ENCODE measurements at places on chromosomes 7 and 10.

DNA sequence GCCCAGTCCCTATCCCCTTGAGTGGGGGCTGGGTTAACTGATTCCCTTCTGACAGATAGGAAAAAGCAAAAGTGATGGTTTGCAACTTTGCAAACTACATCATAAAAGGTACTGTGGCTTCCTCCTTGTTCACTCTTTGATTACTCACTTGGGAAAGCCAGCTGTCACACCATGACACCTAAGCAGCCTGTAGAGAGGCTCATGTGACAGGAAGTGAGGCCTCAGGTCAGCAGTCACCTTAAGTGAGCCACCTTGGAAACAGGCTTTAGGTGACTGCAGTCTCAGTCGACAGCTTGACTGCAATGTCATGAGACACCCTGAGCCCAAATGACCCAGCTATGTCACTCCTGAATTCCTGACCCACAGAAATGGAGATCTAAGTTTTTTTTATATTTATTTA, 4.3 kb upstream of the CHCHD2 start:
- no peak for DNase-seq

DNA sequence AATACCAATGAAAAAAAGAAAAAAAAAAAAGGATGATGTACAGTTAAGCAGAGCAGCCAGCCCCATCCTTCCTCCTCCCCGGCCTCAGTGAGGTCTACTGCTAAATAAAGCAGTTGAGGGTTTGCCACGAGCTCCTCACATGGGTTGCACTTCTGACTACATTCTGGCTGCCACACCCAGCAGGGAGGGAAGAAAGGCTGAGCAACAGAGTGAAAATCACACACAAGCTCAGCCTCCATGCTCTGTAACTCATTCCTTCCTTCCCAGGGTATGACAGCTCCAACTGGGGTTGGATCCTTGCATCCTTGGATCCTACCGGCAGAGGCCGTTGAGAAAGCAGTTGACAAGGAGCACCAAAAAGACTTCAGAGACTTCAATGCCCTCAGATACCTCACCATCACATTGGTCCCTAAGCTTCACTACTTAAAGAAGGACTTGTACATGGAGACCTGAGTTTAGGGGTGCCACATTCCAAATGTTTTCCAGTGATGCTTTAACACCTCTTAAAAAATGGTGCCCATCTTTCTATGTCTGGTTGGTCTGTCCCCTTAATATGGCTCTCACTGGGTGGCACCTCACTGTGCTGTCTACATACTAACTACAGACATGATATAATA, 52.9 kb upstream of the PIK3CG start:
- DNase-seq: no peak

GRCh38 chr10:5905854-5906507, 15.9 kb downstream of the FBH1 start:
- no peak for DNase-seq

- DNase-seq: peak; percentile 70
Observed at GRCh38 chr7:73308665-73309214, at the start of gene NSUN5. NSUN5 (minus strand) TSS chr7:73308826; CDS start chr7:73308790, 36 bp downstream.

DNA sequence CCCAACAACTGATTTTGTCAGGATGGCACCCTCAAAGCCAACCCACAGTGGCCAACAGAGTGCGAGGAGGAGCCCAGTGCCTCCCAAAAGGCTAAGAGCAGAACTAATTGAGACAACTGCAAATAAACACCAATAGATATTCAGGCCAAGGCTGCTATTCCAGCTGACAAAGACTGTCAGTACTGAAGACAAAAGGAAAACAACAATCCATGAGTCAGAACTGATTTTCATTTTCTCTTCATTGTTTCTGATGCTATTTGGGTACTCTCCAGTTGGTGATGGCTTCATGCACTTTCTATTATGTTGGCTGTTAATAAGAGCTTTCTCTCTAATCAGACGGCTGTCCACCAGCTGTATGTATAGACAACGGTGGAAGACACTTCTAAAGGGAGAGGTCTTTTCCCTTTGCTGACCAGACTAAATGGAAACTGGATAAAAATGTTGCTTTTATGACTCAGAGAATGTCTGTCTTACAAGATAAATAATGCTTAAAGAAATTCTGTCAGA, 515.9 kb downstream of the PARD3 start:
- peak; percentile 15 for DNase-seq

GRCh38 chr7:27808626-27809025, 68.7 kb downstream of the TAX1BP1 start:
- peak; percentile 56 for DNase-seq

DNA sequence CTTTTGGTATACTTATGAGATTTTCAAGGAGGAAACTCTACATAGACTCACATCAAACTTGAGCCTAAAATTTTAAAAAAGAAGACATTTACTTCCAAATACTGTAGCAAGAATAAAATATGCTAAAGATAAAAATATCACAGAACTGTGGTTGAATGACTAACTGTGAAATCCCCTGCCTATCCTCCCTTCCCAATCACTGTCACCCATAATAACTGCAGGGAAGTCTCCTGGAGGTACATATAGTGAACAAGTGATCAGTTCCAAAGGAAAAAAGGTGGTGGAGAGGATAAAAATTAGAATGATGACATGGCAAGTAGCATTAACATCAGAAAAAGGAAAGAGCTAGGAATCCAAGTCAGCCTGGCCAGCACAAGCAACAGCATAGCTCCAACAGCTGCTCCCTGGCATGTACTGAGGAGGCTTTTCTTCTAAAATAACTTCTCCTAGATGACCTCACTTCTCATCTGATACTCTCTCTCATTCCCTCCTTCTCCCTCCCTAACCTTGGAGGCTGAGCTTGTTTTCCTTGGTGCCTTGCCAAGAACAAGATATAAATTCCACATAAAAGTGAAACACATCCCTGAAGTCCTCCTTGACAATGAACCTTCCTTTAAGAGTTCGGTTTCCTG, 124.0 kb downstream of the IQUB start:
- DNase-seq: peak; percentile 2

DNA sequence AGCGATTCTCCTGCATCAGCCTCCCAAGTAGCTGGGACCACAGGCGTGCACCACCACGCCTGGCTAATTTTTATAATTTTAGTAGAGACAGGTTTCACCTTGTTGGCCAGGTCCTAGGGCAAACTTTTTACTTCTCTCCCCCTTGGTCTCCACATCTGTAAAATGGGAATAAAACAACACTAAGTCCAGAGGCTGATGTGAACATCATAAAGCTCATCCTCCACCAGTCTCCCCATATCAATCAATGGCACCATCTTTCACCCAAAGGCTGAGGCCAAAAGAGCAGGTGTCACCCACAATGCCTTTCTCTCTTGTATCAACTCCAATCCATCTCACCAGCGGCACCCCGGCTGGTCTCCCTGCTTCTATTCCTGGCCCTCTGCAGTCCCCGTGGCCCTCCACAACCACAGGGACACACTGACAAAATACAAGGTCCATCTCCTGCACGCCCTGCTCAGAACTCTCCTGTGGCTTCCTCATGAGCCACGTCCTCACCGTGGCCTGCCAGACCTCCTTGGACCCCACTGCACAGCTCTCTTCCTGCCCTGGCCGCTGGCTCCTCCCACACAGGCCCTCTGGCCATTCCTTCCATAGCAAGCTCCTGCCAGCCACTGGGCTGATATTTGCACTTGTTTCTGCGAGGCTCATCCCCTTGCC, 179.0 kb downstream of the FAM107B start:
- DNase-seq: no peak

- DNase-seq: peak; percentile 65
Observed at GRCh38 chr10:61452655-61453641, at the start of gene TMEM26. TMEM26 (minus strand) TSS chr10:61453381; CDS start chr10:61453081, 300 bp downstream.

DNA sequence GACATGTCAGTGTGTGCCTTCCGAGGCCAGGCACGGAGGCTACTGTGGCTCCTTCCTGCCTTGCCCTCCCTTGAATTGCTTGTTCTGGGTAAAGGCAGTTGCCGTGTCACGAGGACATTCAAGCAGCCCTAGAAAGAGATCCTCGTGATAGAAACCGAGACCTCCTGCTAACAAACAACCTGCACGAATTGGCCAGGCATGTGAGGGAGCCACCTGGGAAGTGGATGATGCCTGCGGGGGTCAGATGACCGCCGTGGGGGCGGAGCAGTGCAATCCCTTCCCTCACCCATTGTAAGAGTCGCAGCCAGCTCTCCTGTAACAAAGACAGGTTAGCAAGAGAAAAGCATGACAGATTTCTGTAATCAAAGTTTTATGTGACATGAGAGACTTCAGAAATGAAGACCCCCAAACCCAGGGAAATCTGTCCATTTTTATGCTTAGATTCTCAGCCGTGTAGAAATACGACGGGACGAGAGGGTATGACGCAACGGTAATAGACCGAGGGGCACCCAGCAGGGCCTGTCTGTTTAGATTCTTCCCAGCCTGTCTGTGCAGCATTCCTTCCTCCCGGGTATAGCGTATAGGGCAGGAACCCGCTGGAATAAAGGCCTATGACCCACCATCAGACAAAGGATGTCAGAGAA, 241.7 kb downstream of the GATA3 start:
- DNase-seq: no peak

DNA sequence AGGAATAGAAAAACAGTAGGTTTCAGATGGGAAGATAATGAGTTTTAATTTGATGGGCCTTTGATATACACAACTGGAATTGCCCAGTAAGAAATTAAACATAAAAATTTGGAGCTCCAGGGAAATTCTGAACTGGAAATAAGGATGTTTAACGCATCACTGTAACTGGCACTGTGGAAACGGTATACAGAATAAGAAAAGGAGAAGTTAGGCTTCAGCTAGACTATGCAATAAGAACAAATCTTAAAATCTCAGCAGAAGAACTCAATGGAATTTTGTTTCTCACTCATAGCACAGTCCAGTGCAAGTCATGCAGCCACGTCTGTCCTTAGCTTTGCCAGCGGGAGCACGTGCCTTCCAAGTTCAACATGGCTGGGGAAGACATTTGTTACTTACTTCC, 52.9 kb upstream of the FGL2 start:
- no peak for DNase-seq

DNA sequence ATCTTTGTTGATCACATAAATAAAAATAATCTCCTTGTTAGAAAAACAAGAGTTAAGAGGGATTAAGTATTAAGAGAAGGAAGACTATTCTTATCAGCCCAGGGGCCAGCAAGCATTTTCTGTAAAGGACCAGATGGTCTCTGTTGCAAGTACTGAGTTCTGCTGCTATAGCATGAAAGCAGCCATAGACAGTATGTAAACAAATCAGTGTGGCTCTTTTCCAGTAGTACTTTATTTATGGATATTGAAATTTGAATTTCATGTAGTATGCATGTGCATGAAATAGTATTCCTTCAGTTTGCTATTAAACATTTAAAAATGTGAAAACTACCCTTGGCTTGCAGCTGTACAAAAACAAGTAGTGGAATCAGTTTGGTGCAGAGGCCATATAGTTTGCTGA, 81.7 kb downstream of the STK31 start:
- no peak for DNase-seq

Measured in EL (cell line).